ENCODE measurements at places on chromosomes 11 and 22.
A peak's percentile ranks its signal among the peaks of the same experiment; 100 is the strongest.

- no peak for DNase-seq
Measured at GRCh38 chr11:73551677-73552076, 46.2 kb downstream of the FAM168A start.

DNA sequence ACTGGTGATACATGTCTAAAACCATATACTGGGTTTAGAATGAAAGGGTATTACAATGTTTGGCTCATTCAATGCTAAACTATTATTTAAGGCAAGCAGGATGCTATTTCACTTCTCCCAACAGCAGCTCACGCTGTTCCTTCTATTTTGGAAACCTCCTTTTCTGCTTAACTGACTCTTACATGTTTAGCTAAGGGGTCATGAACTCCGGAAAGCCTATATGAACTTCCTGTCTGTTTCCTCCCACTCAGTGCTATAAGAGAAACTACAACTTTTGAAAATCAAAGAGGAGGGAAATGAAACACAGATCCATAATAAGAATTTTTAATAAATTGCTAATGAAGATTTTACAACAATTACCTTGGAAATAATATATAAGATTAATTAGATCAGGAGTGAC, 30.9 kb downstream of the SLC36A4 start:
- no peak for DNase-seq

DNA sequence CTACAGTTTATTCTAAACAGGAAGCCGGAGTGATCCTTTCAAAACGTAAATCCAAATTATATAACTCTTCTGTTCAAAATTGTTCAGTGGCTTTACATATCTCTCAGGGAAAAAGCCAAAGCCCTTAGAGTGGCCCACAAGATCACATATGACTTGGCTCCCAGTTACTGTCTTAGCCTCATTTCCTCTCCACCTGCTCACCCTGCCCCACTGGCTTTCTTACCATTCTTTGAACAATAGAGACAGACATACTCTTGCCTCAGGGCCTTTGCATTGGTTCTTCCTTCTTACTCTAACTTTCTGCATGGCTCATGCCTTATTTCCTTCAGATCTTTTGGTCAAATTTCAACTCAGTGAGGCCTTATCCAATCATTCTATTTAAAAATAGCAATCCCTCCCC, 52.1 kb downstream of the STIM1 start:
- no peak for DNase-seq

- DNase-seq, result peak; percentile 35
Measured at GRCh38 chr11:12274558-12275197, 102.7 kb upstream of the PARVA start.

DNA sequence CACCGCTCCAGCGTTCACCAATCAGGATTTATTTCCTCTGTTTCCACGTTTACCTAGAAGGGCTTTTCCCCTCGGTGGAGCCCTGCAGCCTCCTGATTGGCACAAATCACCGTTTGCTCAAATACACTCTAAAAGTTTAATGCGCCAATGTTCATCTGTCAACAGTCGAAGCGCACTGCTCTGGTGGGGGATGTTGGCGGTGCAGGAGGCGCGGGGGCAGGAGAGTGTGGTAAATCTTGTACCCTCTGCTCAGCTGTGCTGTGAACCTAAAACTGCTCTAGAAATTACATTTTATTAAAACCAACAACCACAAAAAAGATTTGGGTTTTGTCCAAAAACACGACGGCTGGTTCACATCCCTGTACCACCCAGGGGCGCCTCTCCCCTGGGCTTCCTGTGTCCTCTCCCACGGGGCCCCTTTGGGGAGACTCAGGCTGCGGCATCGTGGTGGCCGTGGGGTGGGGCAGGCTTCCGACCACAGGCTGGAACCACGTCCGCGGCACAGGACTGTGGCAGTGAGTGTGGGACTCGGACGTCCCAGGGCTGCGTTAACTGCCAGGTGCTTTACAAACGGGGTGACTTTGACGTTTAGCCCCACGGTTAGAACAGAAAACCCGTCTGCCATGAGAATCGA, 13.5 kb downstream of the TTLL8 start:
- no peak for DNase-seq

DNA sequence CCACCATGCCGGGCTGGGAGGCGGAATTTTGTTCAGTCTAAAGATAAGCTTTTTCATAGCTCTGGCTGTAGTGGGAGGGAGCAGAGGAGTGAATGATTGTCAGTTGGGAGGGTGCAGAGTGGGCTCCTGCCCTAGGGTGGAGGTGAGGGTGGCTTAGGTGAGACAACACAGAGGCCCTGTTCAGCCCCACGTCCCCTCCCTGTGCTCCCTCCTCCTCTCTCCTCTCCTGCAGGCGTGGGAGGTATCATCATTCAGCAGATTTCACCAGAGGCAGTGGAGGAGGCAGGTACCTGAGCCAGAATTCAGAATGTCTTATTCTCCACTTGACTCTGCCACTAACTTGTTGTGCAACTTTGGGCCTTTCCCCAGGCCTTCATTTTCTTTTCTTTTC, 1.7 kb upstream of the THRSP start:
- DNase-seq, result no peak
